ENCODE measurements at places on chromosomes 3 and 15. TPM values are rescaled to one million over a fixed set of nuclear protein-coding genes. Genes with fewer than 3 reads are reported as not detected.

DNA sequence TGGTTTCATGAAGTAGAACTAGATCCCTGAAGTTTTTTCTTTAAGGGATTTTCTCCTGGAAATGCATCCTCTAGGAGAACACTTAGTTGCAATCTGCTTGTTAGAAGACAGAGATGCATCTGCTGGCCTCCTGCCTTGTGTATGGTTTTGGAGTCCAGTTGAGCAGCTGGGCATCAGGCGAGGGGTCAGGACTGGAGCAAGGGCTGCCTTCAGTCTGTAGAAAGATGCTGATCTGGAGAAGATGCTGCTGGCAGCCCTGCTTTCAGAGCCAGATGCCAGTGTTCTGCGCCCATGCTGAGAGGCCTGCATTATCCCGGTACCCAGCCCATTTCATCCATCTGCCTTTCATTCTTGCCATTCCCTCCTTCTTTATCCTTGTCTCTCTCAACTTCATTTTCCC, 77.4 kb downstream of the CHCHD6 start:
- no peaks in the 10 kb centered on the region for H3K27me3 ChIP-seq
- H3K4me1 ChIP-seq: no peaks in the 10 kb centered on the region
- H3K36me3 ChIP-seq: no peaks in the 10 kb centered on the region
- H3K27ac ChIP-seq: no peak overlapping the region
- no peak for DNase-seq

GRCh38 chr15:34064438-34064837, 25.4 kb upstream of the AVEN start:
- H3K27me3 ChIP-seq: no peaks in the 10 kb centered on the region
- H3K4me3 ChIP-seq: no peak overlapping the region
- H3K27ac ChIP-seq: no peak overlapping the region
- no peaks in the 10 kb centered on the region for H3K4me1 ChIP-seq
- DNase-seq: no peak

- no peak overlapping the region for H3K27ac ChIP-seq
- H3K36me3 ChIP-seq: peaks cover 3% of the 10 kb centered on the region
- peaks cover under 1% of the 10 kb centered on the region for H3K4me1 ChIP-seq
These were observed 109.0 kb downstream of the ADAMTS9 start for GRCh38 chr3:64578797-64579196.

DNA sequence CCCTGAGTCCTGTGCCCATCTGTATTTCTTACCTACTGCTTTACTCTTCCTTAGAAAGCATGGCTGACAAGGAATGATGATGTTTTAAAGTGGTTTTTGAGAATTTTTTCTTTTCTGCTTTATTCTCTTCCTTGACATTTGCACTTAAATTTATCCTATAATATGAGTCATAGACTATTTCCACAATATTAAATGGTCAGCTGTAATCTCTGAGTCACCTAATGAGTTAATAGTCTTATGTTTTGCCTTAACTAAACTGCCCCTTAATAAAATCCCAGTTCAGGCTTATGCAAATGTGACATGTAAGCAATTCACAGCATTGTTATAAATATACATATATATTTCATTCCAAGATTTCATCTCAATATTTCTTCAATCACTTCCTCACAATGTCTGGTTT, 23.8 kb downstream of the MEIS2 start:
- no peak overlapping the region for H3K27ac ChIP-seq
- H3K4me3 ChIP-seq: no peak overlapping the region
- no peaks in the 10 kb centered on the region for H3K27me3 ChIP-seq
- H3K36me3 ChIP-seq: no peaks in the 10 kb centered on the region
- peaks cover 16% of the 10 kb centered on the region for H3K4me1 ChIP-seq
- DNase-seq: no peak

GRCh38 chr3:18880691-18881090, 267.6 kb upstream of the KCNH8 start:
- H3K4me3 ChIP-seq: no peak overlapping the region
- H3K27ac ChIP-seq: no peak overlapping the region
- H3K4me1 ChIP-seq: no peaks in the 10 kb centered on the region
- no peak for DNase-seq
- no peaks in the 10 kb centered on the region for H3K36me3 ChIP-seq
- H3K27me3 ChIP-seq: no peaks in the 10 kb centered on the region

Gene ANKRD34C
- 0.15 TPM for polyA plus RNA-seq

DNA sequence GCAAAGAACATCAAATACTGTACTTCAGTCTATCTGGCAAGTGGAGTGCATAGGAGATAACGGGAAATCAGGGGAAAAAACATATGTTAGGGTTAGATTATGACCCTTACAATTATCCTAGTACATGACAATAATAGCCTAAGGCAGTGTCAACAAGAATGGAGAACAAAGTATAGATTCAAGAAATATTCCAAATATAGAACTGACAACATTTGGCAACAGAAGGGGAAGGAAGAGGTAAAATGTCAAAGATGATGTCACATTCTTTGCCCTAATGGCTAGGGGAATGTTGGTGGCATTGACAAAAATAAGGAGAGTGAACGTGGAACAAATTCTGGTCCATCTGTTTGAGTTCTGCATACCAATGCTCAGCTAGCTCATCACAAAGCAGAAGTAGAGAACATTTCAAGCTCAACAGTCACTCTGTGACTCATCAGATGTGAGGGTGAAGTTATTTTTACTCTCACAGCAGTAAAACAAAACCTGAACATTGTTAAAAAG, 15.5 kb upstream of the ATP8B4 start:
- DNase-seq: no peak
- H3K27ac ChIP-seq: no peak overlapping the region
- peaks cover 9% of the 10 kb centered on the region for H3K4me1 ChIP-seq

Gene KCNMB3
- 1.6 TPM for polyA plus RNA-seq

DNA sequence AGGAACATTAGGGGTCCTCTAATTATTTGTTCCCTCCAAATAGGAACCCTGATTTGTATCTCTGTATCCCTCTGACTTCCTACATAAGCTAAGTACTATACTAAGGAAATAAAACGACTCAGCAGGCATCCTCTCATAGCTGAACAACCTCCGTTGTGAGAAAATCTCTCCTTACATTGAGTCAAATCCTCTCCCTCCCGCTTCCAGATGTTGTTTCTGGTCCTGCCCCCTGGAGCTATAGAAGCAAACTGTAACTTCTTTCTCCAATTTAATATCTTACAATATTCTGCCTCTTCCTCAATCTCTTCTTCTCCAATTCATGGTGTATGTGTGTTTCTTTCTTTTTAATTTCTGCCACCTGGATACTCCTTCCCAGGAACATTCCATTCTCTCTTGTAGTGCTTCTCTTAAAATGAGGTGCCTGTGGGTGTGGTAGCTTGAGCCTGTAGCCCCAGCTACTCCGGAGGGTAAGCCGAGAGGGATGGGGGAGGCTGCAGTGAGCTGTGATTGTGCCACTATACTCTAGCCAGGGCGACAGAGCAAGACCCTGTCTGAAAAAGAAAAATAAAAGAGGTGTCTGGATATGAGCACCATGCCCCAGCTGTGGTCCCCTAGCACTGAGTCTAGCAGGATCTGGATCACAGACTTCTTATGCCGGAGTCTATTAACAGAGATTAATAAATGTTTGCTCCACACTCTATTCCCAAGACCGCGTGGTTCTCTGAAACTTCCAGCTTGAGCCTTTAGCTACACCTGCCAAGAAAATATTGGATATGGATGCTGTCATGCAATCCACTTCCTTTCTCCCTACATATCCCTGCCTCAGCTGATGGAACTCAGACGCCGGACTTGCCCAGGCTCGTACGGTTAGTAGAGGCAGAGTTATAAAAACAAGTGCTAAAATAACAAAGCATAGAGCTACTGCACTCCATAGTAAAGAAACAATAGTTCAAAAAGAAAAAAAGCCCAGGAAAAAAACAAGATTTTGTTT, 42.9 kb upstream of the NEO1 start:
- no peaks in the 10 kb centered on the region for H3K27me3 ChIP-seq
- no peaks in the 10 kb centered on the region for H3K36me3 ChIP-seq
- H3K27ac ChIP-seq: no peak overlapping the region
- no peak for DNase-seq
- H3K4me1 ChIP-seq: peaks cover 7% of the 10 kb centered on the region

DNA sequence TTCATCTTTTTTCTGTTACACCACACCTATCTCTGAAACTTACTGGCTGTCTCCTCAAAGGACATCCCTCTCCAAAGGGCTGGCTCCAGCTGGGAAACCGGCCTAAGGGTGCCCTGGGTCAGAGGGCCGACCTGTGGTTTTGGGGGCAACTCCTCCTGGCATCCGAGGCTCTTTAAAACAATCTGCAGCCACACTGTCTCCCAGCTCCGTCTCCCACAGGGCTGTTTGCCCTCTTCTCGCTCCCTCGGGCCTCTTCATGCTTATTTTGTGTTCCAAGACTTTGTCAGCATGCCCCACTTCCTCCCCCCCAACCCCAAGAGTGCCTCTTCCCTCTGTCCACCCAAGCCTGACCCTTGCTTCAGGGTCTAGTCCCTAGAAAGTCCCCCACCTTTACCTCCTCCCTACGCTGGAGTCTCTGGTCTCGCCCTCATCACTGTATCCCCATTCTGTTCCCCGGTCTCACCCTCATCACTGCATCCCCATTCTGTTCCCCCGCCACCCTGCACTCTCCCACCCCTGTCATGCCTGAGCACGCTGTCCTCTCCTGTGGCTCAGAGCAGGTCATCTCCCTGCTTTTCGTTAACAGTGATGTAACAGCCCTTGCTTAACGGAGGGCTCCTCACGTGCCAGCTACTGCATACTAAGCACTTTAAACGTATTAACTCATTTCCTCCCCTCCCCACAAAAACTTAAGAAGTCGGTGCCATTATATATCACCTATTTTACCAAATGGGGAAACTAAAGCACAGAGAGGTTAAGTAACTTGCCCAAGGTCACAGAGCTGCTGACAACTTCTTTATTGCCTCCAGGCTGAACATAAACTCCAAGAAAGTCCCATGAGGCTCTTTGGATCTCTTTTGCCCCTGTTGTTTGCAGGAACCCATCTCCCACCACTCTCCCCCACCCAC, 1.1 kb upstream of the CSK start:
- H3K27ac ChIP-seq: no peak overlapping the region
- no peaks in the 10 kb centered on the region for H3K36me3 ChIP-seq
- no peak for DNase-seq
- no peaks in the 10 kb centered on the region for H3K27me3 ChIP-seq

Gene PLXNA1
- polyA plus RNA-seq: 14.6 TPM

Gene DHX30
- polyA plus RNA-seq: 30.7 TPM

DNA sequence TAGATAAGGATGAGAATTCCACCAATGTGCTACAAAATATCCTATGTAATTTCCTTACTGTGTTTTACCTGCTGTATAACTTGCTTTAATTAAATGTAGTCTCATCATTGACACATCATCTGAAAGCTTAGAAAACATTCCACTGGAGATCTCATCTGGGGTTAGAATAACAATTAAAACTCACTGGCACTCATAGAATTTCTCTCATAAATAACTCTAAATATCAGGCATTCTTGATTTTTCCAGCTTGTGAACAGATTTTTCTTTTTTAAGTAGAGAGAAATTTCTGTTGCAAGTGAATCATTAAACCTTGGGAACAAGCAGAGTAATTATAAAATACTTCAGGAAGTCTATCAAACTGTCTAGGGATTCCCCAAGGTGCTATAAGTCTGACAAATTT, 843.8 kb downstream of the NAALADL2 start:
- no peaks in the 10 kb centered on the region for H3K27me3 ChIP-seq
- H3K27ac ChIP-seq: no peak overlapping the region
- no peaks in the 10 kb centered on the region for H3K4me1 ChIP-seq
- no peaks in the 10 kb centered on the region for H3K36me3 ChIP-seq
- no peak overlapping the region for H3K4me3 ChIP-seq

DNA sequence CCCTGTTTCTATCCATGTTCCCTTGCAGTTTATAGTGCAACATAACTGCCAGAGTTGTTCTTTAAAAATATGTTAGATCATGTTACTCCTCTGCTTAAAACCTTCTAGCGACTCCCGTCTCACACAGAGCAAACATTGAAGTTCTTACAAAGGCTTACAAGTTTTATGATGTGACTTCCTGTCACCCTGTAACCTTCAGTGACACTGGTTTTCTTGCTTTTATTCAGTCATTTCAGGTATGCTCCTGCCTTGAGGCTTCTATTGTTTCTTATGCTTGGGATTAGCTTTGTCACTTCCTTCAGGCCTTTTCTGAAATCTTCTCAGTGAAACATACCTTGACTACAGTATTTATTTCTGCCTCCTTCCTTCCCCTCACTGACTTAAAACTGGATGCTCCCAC, 252.1 kb downstream of the DOCK3 start:
- no peaks in the 10 kb centered on the region for H3K27me3 ChIP-seq
- no peaks in the 10 kb centered on the region for H3K36me3 ChIP-seq

GRCh38 chr3:156547637-156548036, 7.3 kb downstream of the SSR3 start:
- no peaks in the 10 kb centered on the region for H3K36me3 ChIP-seq
- H3K4me3 ChIP-seq: no peak overlapping the region
- peaks cover 68% of the 10 kb centered on the region for H3K4me1 ChIP-seq
- no peaks in the 10 kb centered on the region for H3K27me3 ChIP-seq
- DNase-seq: no peak
- H3K27ac ChIP-seq: peak overlapping the region; percentile 59

DNA sequence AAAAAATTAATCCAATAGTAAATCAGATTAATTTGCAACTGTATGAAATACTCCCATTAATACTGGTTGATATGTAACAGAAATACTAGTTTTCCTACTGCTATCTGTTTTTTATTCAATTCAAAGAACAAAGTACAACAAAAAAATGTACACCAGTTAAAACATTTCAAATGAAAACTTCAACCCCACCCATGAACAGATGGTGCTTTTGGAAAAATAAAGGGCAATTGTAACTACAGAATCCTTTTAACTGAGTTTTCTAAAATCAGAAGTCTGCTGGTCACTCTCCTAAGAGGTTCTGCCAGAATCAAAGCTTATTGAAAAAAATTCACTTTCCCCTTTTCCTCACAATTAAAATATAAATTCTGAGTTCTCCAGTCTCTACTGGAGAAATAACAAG, 34.3 kb downstream of the DENND6A start:
- no peak for DNase-seq
- peak overlapping the region; percentile 45 for H3K27ac ChIP-seq
- no peaks in the 10 kb centered on the region for H3K27me3 ChIP-seq

DNA sequence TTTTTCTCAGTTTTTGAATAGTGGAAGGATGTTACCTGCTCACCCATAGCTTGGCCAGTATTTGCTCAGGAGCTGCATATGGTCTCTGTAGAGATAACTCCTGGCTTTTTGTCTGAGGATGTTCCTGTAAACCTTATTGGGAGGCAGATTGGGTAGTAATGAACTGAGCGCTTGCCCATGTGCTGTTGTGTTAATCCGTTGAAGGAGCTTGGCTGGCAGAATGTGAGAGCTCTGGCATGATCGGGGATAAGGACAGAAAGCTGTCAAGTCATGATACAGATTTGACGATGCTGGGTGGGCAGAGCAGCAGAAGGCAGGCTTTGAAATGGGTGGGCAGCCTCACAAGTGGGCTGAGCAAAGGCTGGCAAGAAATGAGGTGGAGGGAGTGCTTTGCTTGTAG, 27.4 kb downstream of the SH3GL3 start:
- H3K27ac ChIP-seq: no peak overlapping the region
- H3K27me3 ChIP-seq: no peaks in the 10 kb centered on the region
- no peak overlapping the region for H3K4me3 ChIP-seq
- no peak for DNase-seq
- no peaks in the 10 kb centered on the region for H3K36me3 ChIP-seq

Gene ALPK3
- polyA plus RNA-seq: 144 TPM

- H3K4me3 ChIP-seq: no peak overlapping the region
- no peak overlapping the region for H3K27ac ChIP-seq
- H3K4me1 ChIP-seq: no peaks in the 10 kb centered on the region
- no peak for DNase-seq
- H3K36me3 ChIP-seq: no peaks in the 10 kb centered on the region
These were observed 276.7 kb downstream of the CHL1 start for GRCh38 chr3:473033-473800.

GRCh38 chr3:148101061-148101460, 596.6 kb upstream of the AGTR1 start:
- no peaks in the 10 kb centered on the region for H3K27me3 ChIP-seq
- H3K27ac ChIP-seq: no peak overlapping the region
- no peak for DNase-seq
